ENCODE measurements at places on chromosomes 6 and 20.

DNA sequence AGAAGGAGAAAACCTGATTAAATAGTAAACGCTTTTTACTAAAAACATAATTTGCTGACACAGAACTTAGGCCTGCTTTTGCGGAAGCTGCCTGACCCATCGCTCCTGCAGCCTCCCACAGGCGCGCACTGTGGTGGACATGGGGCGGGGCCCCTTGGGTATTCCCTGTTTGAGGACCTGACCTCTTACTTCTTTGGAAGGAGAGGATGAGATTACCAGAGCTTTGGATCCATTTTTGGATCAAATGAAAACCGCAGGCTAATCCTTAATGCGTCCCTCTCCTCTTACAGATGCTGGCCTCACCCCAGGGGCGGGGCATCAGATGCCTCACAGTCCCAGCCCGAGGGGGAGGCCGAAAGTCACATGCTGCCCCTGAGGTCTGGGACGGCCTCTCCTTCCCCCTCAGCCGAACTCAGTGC, 151.0 kb downstream of the SCML4 start:
- no peak for DNase-seq

DNA sequence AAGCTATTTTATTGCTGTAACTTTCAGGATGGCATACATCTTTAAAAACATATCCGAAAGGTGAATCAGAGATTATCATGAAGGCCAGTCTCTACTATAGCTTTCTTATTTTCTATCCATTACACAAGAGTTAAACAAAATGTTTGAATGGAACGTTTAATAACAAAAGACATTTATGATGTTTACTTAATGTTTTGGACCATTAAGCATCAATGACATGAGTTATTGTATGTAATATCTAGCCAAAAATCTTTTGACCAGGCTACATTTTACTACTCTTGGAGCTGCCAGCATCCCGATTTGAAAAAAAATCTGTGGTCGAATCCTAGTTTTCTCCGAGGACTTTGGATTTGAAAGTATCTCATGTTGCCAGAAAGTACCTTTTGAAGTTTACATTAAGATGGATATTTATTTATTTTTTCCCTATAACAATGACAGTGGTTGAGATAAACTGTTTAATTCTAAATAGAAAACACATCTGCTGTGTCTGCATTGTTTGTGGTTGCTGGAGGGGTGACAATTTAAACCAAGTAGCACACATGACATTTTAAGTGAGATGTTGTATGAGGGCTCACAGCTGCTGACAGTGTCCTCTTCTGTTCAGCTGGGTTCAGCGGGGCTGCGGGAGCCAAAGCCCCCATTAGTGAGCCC, 293.7 kb upstream of the TCF21 start:
- DNase-seq: no peak

DNA sequence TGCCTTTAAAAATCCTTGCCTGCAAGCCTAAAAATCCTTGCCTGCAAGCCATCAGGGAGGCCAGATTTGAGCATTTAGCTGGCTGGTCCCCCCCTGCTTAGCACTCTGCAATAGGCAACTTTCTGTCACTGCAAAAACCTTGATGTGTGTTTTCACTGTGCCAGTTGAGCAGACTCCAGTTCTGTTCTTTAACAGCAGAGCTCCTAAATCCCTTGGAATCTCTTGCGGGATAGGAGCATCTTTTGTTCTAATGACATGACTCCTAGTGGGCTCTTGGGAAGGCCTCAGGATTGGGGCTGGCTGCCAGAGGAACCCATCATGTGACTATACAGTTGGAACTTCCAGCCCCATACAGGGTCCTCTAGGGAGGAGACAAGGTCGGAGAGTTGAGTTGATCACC, 50.4 kb downstream of the FAM184A start:
- DNase-seq: no peak

DNA sequence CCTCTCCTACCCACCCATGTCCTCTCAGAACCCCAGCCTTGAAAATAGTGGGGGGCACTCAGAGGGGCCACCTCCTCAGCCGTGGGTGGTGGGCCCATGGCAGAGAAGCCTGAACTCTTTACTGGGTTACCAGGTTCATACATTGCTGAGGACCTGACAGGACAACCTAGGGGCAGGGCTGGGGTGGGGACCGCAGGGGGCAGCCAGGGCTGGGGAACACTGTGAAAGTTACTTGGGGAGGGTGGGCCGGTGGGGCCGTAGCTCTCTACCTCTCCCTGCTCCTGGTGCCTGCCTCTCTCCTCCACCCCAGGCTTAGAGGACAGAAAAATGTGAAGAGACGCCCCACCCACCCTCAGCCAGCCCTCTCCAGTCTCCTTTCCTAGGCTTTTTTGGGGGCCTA, 15.4 kb downstream of the MDFI start:
- no peak for DNase-seq

DNA sequence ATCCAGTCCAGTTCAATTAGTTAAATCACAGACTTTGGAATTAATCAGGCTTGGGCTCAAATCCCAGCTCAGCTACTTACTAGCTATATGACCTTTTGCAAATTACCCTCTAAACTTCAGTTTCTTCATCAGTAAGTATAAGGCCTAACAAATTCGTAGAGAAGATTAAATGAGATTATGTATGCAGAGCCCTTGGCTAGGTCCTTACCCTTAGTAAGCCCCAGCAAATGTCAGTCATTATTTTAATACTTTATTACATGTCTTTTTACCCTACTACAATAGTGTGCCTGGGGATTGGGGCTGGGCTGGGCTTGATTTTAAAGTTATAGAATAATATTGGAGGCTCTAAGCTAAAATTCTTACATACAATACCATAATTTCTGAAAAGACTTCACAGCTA, 326.1 kb upstream of the PREP start:
- DNase-seq: no peak

- DNase-seq: no peak
Observed at GRCh38 chr6:136051140-136051775, 198.9 kb downstream of the MTFR2 start.

DNA sequence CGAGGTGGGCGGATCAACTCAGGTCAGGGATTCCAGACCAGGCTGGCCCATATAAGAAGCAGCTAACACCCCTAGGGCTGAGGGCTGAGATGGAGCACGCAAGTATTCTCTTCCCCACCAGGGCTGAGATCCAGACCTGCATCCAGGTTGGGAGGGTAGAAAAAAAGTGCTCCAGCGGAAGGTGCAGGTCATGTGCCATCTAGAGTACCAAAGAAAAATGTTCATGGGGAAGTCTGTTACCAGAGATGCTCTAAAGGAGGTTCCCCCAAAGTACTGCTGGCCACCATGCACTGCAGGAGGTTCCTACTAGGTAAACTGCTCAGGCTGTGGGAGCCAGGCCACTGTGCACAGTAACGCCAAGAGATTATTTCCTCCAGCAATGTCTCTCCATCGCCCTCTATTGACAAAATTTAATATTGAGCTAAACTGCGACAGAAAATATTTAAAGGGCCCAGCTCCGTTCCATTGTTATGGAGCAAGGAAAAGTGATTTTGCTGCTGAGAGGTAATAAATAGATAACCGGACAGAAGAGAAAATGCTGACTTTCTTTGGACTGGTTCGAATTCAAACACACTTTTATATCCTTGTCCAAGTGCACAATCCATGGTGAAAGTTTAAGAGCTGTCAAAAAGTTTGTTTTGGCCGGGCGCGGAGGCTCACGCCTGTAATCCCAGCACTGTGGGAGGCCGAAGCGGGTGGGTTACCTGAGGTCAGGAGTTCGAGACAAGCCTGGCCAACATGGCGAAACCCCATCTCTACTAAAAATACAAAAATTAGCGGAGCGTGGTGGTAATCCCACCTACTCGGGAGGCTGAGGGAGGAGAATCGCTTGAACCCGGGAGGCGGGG, 159.9 kb downstream of the OR2B2 start:
- peak; percentile 93 for DNase-seq

DNA sequence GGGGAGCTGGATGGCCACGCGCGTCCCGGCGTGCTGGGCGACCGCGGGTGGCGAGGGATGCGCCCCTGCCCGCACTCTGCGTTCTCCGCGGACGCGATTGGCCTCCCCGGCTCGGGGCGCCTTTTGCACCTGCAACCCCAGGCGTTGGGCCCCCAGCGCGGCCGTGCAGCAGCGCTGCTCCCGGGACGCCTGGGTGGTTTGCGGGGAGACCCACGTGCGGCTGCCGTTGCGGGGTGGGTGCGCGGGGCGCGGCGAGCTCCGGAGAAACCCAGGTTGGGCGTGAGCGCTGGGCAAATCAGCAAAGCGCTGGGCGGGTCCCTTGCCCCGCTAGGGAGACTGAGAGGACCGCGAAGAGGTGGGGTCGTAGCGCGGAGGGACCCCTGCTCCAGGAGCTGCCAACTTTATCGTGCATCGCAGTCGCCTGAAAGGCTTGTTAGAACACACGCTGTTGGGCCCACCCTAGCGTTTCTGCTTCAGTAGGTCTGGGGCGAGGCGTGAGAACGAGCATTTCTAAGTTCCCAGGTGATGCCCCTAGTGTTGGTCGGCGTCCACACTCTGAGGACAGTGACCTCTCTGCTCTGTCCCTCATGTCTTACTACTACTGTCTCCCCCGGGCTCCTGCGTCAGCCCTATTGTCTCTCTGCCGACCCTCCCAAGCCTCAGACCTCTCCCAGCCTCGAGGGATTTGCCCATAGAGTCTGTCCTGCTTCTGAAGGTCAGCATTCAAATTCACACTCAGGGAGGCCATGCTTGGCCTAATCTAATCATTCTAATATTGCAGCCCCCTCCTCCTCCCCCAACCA, 538 bp upstream of the ZFP64 start:
- peak; percentile 13 for DNase-seq

DNA sequence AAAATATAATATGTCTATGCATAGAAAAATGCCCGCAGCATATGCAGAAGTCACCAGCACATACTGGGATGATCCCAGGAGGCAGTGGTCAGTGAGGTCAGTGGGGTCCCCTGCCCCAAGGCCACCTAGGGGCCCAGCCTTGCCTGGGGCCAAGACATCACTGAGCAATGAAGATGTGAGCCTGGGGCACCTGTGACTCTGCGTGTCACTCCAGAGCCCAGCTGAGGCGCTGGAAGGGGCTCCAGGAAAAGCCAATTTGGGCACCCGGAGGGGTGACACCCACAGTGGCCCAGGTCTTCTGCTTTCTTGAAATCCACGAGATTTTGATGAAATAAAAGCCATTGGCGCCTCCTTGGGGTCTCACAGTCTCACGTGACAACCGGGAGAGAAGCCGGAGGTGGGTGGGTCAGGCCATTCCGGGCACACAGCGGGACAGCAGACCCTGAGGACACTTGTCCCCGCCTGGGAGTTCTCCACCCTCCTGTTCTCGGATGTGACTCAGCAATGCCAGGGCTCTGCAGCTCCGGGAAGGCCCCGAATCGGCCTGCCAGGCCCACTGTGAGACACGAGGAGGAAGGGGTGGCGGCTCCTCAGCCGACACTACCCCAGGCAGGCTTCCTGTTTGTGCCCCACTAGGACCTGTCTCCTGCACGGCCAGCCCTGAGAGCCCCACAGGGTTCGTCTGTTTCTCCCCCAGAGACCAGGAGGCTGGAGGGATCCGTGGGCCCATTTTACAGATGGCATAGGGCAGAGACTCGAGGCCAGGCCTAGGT, 24.4 kb upstream of the SLCO4A1 start:
- DNase-seq: no peak

DNA sequence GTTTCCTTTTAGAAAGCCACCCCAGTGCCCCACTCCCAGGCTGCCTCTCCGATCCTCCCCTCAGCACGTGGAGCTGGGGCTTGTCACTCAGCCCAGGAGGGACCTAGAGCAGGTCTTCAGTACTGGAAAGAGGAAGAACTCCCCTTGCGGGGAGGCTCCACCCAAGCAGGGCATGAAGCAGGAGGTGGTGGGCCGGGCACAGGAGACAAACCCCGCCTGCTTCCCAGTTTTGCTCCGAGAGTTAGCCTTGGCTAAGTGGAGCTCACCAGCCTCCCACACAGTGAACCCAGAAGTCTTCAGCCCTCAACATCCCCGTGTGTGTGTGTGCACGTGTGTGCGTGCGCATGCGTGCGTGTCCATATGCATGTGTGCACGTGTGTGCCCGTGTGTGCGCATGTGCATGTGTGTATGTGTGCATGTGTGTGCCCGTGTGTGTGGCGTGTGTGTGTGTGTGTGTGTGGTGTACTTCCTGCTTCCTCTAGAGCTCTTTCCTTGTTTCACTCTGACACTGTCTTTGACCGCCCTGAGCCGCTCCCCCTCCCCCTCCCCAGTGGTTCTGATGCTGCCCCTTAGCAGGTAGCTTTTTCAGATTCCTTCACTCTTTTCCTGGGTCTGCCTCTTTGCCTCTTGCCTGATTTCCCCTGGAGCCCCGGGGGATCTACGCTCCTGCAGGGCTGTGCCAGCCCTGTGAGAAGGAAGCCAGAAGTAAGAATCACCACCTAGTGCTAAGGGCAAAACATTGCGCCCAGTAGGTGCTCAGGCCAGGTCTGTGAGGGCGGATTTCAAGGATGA, 239.8 kb downstream of the CDC5L start:
- DNase-seq: no peak

DNA sequence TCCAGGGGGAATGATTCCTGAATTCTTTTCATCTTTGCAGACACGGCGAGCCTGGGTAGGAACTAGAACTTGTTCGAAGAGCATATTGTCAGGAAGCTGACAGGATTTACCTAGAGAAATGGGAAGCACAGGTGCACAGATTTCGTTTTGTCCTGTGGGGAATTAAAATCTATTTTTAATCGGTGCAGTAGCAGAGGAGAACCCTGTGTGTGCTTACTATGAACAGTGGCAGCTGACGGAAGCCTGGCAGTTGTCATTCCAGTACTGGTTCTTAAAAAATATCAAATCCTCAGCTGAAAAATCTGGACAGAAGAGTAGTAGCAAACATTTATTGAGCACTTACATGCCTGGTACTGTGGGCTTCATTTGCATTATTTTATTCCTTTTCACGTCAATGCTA, 609.0 kb downstream of the QKI start:
- no peak for DNase-seq

GRCh38 chr20:4855555-4855954, 133.8 kb downstream of the PRND start:
- no peak for DNase-seq

DNA sequence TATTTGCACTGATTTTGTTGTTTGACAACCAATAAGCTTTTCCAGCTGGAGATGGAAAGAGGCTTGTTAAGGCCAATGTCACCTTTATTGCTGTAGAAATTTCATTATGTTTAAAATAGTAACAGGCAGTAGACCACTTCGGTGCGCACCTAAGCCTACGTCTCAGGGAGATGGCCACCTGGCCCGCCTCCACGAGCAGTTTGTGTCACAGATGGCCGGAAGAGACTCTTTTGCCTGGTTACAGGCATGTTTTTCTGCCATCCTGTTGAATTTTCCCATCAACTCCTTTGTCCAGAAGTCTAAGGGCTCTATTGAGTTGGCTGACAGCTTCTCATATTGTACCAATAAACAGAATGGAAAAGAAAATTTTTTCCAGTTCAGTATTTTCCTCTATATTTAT, 51.0 kb downstream of the SLC9A8 start:
- DNase-seq: no peak

GRCh38 chr6:22828179-22829062, 259.1 kb downstream of the HDGFL1 start:
- peak; percentile 95 for DNase-seq

- DNase-seq: no peak
Observed at GRCh38 chr20:47610247-47610944, 108.7 kb downstream of the NCOA3 start.

DNA sequence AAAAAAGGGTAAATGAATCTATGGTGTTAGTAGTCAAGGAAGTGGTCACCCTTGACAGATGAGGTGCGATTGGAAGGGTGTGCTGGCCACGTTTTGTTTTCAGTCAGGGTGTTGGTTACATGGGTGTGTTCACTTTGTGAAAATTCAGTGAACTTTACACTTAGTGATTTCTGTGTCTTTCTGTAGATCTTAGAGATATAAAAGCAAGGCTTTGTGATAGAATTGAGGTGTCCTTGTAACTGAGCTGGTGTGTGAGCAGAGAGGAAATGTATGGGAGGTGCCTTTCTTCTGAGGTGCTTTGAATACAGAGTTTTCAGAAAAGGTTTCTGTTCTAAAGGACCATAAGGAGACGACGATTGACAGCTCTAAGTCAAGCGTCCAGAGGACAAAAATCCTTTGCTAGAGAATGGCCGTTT, 90.5 kb downstream of the SAMD3 start:
- DNase-seq: no peak
